ENCODE measurements at places on chromosomes 1 and 21.

GRCh38 chr1:86712088-86712860 is 7.9 kb downstream of the SH3GLB1 start:
- DNase-seq: no peak

DNA sequence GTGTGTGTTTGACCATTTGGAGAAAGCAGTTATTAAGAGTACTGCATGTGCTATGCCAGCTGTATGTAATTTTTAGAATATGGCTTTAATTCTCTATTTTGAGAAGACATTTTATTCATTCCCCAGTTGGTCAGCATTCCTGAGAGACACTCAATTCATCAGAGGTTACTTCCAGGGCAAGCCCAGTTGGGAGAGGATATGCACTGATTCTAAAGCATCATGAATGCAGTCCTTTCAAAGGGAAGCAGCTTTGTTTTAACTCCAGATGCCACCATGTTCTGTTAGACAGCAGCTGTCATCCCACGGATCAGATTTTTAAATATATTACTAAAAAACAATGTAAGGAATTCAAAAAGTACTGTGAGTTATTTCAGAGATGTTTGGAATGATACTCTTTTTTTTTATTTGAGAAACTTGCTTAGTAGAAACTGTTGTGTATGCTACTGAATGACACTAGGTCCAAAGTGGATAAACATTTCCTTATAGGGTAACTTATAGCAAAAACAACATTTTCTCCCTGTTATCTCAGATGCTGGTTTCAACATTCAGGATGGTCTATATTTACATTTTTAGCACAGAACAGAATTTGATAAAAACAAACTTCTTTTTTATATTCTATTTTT is 149.5 kb upstream of the B3GALT2 start:
- no peak for DNase-seq

GRCh38 chr21:16418642-16419041 is 688.9 kb downstream of the USP25 start:
- DNase-seq: no peak

- DNase-seq: no peak
Measured at GRCh38 chr1:15155888-15156741, 2.6 kb downstream of the TMEM51 start.

DNA sequence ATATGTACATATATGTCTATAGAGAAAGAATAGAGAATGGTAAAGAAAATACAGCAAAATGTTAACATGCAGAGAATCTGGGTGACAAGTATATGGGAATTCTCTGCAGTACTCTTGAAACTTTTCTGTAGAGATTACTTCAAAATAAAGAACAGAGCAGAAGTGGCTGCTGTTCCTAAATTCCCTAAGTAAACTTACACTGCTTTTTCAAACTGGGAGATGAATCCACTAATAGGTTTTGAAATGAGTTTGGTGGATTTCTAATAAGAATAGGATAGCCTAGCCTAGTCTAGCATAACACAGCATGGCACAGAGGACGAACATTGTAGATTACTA is 450 bp upstream of the CR2 start:
- no peak for DNase-seq

DNA sequence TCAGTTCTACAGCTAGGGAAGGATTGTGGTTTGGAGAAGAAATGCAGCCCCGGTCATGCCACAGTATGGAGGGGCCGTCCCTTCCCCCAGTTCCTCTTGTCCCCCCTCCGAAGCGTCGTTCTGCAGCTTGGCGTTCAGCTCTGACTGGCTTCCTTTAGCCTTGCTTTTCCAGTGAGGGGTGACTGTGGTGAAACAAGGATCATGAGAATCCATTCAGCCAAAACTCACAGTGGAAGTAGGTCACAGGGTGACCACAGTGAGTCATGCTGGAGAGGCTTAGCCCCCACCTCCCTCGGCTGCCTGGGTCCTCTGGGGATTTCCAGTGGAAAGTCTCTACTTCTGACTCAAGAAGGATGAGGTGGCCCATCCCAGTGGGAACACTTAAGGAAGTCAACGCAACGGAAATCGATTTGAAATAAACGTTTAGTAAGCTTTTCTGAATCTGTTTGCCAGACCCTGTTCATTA is 37.3 kb upstream of the COL6A2 start:
- DNase-seq: peak; percentile 58

DNA sequence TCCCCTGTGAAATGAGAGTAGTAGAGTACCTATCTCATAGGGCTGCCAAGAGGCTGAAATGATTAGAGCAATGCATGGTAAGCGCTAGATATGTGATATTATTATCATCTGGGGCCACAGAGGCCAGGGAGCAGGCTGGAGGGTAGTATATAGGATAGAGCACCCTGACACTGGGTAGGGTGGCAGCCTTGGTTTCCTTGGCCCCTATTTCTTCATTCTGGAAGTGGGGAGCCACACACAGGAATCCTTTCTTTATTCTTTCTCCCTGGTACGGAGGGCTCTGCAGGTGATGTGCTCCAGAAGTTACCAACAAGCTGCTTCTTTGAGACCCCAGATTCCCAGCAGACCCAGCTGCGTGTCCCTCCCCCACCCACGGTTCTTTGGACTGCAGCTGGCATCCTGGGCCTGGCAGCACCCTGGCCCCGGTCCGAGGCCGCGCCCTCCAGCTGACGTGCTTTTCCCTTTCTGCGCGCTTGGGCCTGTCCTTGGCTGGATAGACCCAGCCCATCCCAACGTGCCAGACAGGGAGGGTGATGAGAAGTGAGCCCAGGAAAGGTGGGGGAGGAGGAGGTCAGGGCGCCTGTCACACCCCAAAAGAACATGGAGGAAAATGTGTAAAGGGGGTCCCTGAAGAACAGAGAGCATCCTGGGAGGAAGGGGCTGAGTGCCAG is 18.2 kb downstream of the INAVA start:
- DNase-seq: no peak

Measured in breast epithelium (tissue), 4 donors.